ENCODE measurements at places on chromosomes 4 and X.

DNA sequence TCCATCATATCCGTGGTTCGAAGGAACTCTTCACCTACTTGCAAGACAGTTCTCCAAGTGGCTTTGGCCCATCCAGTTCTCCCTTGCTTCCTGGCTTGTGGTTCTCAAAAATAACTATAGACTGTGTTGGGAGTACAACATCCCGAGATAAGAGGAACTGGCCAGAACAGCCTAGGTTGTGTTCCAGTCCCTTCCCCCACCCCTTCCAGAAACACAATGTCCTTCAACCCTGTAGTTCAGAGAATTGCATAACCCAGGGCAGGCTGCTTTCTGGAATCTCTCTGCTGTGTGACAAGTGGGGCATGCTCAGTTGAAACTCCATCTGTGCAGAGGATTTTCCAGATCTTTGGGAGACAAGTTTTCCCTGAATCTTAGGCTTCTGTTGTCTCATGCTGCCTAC is 206.5 kb downstream of the PCDH10 start:
- no peak for DNase-seq

DNA sequence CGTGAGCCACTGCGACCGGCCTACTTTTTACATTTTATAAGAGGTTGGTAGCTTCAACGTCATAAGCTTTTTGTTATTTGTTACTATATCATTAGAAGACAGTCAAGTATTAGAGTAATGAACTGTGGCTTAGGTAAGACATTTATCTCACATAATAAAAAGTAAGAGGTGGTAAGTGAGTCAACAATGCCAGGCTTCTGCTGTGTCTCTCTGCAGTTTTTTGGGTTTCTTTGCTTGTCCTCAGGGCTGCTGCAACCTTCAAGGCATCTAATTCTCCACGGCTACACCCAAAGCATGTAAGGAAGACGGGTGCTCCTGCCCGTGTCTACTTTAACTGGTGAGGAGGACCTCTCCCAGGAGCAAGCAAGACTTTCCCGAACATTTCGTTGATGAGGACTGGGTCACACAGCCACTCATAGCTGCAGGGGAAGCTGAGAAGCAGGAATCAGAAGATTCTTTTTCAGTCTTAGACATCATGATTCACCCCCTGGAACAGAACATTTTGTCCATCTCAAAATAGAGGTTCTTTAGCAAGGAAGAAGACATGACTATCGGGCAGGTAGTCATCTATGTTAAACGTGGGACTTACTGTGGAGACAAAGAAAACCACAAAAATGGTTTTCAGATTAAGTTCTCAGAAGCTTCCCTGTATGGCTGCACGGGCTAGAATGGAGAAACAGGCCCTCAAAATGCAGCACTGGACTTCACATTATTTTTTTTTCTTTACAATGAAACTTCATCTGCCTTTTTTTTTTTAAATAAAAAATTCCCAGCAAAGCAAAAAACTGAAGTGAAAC is 13.0 kb upstream of the RHOH start:
- DNase-seq = no peak

GRCh38 chrX:136138939-136139338 is 8.4 kb upstream of the FHL1 start:
- DNase-seq = no peak

DNA sequence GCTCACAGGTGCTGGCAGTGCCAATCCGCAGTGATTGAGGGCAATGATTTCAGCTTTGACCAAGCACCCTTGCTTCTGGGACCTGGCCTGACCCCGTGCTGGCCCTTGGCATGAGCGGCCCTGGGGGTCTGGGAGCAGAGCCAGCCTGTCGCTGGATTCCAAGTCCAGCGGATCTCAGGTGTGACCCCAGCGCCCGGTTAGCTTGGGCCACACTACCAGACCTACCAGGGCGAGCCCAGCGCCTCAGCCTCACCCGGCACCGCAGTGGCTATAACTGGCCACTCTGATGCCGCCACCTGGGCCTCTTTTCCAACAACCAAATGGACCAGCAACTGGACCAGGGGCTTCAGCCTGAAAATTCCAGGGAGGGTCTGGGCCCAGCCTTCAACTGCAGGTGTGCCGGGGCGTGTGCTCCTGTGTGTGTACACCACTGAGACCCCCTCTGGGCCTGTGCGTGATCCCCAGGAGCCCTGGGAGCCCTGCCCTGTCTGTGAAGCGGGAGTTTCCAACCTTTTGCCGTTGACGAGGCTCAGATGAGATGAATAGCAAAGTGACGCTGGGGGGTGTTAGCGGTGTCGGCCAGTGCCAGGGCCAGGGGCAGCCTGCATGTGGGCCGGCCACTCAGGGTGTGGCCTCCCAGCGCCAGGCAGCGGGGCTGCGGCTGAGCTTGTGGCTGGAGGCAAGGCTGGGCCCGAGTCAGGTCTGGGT is 658 bp downstream of the SH3TC1 start:
- no peak for DNase-seq

GRCh38 chr4:139266583-139267257 is 13.3 kb downstream of the MGARP start:
- DNase-seq = peak; percentile 26

DNA sequence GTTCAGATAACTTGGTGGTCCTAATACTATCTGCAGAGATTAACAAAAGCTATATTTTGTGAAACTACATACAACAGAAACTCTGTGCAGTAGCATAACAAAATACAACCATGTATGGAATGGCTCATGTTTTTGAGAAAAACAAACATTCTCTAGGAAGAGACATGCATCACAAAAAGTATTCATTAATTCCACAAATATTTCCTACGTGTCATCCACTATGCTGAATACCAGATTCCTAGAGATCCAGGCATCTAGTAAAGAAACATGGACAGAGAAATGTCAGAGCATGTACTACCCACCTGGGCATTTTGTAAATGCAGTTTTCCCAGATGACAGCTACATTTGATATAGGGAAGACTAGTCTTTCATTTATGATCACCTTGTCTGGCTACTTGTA is 248.1 kb downstream of the OPHN1 start:
- DNase-seq = no peak

DNA sequence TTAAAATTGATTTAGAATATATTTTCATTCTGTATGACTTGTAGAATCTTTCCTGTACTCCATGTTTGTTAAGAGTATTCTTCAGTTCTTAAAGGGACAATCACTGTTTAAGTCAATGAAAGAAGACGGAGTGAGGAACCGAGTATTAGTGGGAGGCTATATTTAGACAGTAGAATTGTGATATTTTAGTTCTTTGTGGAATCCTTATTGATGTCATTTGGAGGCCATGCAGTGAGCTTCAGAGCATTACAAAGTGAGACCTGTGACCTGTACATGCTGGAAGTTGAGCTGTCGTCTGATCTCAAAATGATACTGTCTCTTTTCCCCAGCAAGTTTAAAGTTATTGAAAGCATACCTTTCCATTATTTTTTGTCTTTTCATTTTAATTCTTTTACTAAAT is 394.7 kb downstream of the GALNTL6 start:
- DNase-seq = no peak

- no peak for DNase-seq
Observed at GRCh38 chr4:83316459-83317165, 18.0 kb downstream of the HPSE start.

DNA sequence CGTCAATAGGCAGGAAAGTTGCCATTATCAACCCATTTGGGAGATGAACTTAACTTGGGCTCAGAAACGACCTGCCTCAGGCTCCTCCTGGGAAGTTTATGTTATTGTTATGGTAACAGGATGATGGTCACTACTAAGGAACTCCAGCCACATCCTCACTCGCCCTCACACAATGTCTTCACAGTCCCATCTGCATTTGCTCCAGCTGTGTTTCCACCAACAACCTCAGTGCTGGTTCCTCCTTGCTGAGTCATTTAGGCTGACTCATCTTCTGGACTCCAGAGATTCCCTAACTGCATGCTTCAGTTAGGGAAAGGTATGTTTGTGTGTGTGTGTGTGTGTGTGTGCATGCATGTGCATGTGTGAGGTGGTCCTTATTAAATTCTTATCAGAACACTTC is 293.4 kb upstream of the BOD1L1 start:
- no peak for DNase-seq

- no peak for DNase-seq
Observed at GRCh38 chrX:119783026-119783425, 8.4 kb downstream of the RPL39 start.

DNA sequence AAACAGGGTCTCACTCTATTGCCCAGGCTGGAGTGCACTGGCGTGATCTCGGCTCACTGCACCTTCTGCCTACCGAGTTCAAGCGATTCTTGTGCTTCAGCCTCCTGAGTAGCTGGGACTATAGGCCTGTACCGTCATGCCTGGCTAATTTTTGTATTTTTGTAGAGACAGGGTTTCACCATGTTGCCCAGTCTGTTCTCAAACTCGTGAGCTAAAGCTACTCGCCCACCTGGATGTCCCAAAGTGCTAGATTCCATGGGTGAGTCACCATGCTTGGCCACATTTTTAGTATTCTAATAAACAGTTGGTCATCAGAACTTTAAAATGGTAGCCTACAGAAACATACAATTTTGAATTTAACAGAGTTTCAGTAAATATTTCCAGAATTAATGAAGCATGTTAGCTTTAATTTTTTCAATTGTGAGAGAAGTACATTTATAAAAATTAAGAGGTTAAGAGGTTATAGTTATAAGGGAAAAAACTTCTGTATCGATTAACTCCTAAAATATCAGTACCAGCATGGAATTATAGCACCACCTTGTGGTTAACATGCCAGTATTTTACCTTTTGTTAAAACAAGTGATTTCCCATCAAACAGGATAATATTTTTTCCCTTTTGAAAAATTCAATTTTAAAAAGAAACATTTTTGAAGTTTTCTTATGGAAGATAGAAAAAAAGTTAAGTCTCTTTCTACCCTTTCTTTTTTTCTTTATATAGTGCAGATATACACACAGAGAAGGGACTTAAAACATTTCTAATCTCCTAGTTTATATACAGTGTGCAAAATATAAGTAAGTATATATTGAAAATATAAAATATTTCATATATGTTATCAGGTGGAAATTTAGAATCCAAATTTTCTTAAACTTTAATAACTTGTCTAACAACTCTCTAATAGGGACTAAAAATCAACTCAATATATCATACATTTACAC is 35.4 kb downstream of the CEP44 start:
- DNase-seq = peak; percentile 0
